ENCODE measurements at places on chromosomes 6 and 20.
A peak's percentile ranks its signal among the peaks of the same experiment; 100 is the strongest.

- no peak for DNase-seq
Observed at GRCh38 chr6:38352636-38353035, 287.1 kb downstream of the BTBD9 start.

DNA sequence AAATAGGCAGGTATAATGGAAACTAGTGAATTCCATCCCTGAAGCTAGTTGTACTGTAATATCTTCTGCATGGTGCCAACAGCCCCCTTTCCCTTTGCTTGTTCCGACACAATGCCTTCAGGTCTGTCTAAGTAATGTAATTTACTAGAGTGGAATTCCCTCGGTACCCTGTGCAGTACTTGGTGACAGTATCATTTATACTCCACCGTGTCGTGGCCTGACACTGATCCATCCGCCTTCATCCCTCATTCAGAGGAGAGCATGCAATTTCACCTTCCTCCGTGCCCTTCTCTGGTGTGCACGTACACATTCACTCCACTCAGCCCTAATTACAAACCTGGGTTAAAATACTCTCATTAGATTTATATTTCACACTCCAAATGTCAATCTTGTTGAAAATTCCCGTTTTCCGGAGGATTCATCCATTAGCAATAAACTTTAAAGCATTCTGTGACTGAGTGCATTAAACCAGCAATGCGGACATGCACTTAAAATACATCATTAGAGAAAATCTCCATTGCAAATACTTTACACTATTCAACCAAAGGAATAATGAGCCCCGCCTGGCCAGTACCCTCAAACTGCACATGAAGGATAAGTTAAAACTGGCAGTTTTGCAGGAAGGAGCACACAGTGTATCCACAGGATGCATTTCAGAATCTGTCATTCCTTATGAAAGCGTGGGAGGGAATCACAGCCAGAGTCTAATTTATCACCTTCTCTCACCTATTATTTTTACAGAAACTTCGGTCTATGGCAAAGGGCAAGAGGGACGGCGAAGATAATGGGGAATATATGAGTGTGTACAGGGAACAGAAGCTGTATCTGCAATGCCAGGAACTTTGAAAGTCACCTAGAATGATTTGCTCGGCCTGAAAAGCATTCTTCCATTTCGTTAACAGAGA lies 182.5 kb downstream of the GJA10 start:
- no peak for DNase-seq

DNA sequence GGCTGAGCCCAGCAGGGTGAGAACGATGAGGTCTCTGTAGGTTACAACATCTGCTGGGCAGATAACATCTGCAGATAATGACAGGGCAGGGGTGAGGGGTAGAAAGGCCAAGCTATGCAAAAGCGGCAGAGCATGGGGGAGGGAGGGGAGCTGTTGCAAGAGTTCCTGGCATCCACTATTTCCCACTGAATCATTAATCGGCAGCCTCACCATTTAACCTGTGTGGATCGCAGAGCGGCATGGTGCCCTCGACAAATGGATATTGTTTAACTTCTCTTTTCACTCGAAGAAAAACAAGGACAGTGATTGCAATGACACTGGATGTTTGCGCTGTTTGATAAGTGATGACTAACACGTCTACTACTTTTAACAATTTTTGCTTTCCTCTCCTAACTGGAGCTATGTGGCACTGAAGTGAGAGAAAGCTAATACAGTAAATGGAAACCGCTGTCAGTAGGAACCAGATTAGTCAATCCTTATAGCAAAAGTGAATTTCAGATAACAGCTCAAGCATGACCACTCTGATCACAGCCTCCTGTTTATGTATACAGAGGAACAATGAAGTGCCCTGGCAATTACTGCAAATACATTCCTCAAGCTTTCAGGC lies 381.5 kb downstream of the TFAP2A start:
- no peak for DNase-seq

DNA sequence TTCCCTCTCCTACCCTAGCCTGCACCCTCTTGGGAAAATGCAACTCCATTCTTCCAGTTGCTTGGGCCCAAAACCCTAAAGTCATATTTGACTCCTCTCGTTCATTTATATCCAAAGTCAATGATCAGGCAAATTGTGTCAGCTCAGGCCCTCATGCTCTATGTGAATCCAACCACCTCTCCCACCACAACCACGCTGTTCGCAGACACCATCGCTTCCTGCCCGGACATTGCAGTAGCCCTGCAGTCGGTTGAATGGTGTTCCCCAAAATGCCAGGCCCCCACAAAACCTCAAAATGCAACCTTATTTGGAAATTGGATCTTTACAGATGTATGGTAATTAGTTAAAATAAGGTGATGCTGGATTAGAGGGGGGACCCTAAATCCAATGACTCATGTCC lies 98.3 kb downstream of the PREX1 start:
- no peak for DNase-seq

GRCh38 chr6:137661601-137662000 lies 167.4 kb upstream of the OLIG3 start:
- DNase-seq = peak; percentile 40
